ENCODE measurements at places on chromosomes 16 and 17. TPM values are rescaled to one million over a fixed set of nuclear protein-coding genes. Genes with fewer than 3 reads are reported as not detected.

The ZACN gene
- not detected for total RNA-seq

The HOXB8 gene
- total RNA-seq, result 27.0 TPM

The ANKRD40CL gene
- not detected for total RNA-seq

The TVP23C gene
- total RNA-seq, result 24.2 TPM

The QPRT gene
- 6.0 TPM for total RNA-seq

The GTF3C1 gene
- total RNA-seq, result 80.3 TPM

Data from glomerular endothelial cell (primary cell).